ENCODE measurements at places on chromosomes 2 and 18.
A peak's percentile ranks its signal among the peaks of the same experiment; 100 is the strongest.

GRCh38 chr2:85148190-85148589 lies 15.0 kb downstream of the TCF7L1 start:
- DNase-seq = no peak

DNA sequence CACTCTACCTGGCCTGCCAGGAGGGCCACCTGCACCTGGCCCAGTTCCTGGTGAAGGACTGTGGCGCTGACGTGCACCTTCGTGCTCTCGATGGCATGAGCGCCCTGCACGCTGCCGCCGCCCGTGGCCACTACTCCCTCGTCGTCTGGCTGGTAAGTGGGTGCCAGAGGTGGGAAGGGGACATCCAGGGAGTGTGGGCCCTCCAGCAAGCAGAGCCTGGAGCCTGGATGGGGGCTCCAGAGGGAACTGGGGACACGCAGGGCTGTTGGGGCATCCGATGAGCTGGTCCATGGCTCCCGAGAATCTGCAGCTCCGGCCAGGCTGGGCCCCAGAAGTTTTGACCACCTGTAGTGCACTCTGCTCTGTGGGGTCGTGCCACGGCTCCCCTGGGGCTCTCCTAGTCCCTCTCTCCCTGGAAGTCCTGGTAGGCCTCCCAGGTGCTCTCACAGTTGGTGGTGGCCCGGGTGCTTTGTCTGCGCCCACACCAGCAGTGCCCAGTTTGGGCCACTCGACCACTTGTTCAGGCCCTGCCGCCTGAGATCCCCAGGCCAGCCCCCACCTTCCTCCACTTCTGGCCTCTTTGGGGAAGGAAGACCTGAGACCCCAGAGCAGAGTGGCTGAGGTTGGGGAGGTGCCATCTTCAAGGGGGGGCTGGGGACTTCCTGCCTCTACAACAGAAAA lies 4.7 kb downstream of the ESPNL start:
- no peak for DNase-seq

- no peak for DNase-seq
Observed at GRCh38 chr2:21759819-21760218, 636.1 kb downstream of the TDRD15 start.

DNA sequence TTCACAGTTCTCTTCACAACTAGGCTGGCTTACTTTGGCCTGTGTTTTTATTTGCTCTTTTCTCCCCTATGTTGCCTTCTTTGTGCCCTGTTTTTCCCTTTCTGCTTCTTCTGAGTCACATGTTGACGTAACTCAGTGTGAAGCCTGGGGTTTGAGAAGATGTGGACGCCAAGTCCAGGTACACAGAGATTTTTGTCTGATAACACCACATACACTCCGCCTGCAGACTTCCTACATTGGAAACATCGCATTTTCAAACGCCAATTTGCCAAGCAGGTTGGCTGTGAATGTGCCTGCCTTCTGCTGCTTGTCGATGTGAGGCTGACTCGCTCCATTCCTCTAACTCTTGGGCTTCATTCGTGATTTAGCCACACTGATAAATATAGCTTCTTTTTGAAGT lies 62.6 kb upstream of the FN1 start:
- DNase-seq = no peak

DNA sequence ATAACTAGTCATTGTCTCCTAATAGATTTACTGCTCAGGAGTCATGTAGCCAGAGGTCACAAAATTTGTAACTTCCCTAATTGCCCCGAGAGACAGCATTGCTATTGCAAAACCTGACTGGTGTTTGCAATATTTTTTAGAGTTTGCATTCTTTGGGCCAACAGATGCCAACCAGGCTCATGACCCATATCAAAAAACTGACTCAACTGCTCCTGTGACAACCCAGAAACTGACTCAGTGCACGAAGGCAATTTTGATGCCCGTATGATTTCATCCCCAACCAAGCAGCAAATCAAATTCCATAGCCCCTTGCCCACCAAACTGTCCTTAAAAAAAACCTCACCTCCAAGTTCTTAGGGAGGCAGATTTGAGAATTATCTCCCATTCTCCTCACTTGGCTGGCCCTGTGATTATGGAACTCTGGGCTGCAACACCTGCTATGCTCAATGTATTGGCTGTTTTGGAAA lies 951.3 kb downstream of the TSN start:
- DNase-seq = no peak

DNA sequence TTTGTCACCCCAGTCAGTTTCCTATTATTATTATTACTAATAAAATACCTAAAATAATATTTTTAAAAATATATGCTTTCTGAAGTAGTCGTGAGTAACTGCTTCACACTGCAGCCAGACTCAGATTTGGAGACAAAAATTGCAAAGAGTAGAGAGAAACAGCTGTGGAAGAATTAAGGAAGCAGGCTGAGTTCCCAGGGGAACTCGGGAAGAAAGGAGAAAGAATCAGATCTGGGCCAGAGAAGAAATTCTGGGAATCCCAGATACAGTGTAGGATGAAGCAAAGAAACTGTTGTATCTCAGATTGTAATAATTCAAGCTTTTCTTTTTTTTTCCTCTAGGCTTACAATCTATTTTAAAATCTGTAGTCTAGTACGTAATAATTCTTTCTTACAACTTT lies 182.3 kb downstream of the FTCDNL1 start:
- DNase-seq = no peak

DNA sequence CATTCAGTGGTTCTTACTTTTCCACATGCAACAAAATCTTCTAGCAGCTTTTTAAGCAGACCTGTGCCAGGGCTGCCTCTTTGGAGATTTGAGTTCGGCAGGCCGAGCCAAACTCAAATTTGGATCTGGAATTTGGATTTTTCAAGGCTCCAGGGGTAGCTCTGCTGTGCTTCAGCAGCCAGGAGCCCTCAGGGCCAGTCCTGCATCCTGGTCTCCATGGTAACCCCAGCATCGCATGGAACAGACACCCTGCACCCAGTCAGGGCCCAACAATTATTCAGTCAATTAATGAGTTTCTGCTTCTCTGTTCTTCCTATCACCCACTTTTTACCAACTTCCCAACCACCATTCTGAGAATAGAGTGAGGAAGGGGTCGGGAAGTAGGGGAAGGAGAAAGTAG lies 30.0 kb downstream of the EN1 start:
- DNase-seq = no peak

DNA sequence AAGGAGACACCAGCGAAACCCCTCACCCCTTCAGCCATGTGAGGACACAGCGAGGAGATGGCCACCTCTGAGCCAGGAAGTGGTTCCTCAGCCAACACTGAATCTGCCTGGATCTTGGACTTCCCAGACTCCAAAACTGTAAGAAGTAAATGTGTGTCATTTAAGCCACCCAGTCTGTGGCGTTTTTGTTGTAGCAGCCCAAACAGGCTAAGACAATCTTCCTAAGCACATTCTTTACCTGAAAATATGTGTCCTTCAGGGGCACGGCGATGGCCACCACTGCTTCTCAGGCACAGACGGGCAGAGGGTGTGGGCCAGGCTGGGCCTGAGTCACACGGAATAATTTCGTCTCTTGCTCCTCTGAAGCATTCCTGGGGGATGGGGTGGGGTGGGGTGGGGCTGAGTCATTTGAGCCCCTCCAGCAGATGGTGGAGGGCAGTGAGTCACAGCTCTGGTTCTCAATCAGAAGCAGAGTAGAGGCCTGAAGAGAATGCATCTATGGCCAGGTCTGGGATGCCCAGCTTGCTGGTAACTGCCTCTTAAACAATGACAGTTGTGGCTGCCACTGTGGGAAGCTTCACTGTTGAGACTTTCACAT lies 142.4 kb downstream of the CAPN13 start:
- DNase-seq = peak; percentile 11

DNA sequence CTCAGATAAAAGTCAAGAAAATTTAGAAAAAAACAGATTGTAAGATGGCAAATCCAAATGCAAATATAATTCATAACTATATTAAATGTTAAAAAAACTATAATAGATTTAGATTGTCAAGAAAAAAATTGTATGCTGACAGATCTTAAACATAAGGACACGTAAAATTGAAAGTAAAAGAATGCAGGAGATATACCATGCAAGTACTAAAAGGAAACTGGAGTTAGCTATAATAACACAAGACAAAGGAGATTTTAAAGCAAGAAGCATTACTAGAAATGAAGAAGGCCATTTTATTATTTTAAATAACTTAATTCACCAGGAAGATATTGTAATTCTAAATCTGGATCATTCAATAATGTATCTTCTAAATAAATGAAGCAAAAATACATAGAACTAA lies 48.3 kb downstream of the TTC21B start:
- no peak for DNase-seq

- no peak for DNase-seq
Observed at GRCh38 chr2:194745557-194746146, 911.4 kb upstream of the SLC39A10 start.

DNA sequence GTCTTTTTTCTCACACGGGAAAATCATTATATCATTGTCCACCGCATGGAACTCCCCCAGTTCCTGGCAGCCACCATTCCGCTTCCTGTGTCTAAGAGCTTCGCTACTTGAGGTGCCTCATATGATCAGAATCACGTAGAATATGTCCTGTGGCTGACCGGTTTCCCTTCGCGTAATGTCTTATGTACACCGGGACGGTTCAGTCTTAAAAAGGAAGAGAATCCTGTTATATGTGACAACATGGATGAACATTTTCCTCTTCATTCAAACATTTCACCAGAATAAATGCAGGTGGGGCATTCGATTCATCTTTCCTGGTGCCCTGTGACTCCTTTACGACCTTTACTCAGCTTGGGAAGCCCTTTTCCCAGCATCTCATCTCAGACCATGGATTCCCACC lies 131.7 kb upstream of the TWIST2 start:
- DNase-seq = no peak

GRCh38 chr2:45855374-45855773 lies 203.9 kb downstream of the PRKCE start:
- no peak for DNase-seq

DNA sequence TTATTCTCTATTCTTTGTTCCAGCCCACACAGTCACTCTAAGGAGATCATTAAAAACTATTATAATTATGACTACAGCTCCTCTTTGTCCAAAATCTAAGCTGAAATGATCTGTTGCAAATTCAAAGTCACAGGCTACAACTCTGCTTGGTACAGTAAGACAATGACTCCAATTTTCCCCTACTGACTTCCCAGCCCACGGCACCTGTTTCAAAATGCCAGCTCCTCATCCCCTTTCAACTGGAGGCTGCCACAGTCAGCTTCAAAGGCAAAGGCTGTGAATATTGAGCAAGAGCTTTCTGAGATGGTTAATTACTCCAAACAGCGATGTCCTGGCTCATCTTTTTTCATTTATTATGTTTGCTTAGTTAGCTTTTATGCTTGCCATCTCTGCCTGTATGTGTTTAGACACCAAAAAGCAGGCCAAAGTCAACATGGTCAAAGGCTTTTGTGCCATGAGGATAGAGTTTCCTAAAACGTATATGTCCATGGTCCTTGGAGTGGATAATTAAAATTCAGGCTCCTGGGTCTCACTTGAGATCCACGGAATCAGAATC lies 141.1 kb downstream of the DOCK10 start:
- no peak for DNase-seq

DNA sequence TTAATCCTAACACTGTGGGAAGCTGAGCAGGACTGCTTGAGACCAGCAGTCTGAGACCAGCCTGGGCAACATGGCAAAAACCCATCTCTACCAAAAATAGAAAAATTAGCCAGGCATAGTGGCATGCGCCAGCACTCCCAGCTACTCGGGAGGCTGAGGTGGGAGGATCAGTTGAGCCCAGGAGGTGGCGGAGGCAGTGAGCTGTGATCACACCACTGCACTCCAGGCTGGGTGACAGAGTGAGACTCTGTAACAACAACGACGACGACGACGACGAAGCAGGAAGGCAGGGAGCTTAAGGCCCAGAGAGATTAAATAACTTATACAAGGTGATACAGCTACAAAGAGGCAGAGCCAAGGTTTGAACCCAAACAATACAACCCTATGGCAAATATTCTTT lies 37.3 kb downstream of the CFAP36 start:
- DNase-seq = no peak

DNA sequence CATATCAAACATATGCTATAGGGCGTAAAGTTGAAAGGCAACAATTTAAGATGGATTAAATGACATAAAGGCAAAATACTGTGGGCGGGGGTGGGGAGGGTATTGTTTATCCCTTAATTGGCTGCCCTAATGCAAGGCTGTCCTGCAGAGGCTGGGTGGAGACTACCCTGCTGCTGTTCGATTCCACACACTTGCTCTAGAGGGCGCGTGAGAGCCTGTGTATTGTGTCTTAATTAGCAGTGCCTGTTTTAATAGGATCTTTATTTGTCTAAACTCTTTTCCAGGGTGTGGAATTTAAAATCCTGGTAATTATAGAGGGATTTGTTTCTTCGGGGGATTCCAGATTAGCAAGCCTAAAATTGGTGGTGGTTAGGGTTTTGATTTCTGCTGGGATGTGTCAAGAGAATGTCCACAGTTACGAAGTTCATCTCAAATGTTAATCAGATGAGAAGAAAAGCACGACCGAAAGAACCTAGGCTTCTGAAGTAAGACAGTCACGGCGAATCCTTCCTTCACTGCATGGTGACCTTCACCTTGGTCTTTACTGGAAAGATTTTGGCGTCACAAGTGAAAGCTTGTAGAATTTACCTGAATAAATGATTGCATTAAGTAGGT lies 103.5 kb upstream of the MAP3K20 start:
- DNase-seq = peak; percentile 8

DNA sequence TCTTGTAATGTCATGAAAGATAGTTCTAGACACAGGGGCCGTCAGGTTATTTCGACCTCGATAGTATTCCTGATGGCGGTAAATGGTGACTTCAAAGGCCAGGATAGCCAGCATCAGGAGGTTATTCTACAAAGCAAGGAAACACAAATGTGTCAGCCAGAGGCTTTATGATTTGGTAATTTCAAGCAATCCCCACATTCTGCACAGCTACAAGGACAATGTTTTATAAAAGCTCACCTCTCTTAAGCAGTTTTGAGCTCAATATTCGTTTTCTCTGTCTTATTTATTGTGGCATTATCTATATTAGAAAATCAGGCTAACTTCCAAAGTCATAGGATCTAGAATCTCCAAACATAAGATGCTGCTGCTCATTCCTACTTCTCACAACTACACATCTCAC lies 235.2 kb downstream of the NAPG start:
- no peak for DNase-seq

DNA sequence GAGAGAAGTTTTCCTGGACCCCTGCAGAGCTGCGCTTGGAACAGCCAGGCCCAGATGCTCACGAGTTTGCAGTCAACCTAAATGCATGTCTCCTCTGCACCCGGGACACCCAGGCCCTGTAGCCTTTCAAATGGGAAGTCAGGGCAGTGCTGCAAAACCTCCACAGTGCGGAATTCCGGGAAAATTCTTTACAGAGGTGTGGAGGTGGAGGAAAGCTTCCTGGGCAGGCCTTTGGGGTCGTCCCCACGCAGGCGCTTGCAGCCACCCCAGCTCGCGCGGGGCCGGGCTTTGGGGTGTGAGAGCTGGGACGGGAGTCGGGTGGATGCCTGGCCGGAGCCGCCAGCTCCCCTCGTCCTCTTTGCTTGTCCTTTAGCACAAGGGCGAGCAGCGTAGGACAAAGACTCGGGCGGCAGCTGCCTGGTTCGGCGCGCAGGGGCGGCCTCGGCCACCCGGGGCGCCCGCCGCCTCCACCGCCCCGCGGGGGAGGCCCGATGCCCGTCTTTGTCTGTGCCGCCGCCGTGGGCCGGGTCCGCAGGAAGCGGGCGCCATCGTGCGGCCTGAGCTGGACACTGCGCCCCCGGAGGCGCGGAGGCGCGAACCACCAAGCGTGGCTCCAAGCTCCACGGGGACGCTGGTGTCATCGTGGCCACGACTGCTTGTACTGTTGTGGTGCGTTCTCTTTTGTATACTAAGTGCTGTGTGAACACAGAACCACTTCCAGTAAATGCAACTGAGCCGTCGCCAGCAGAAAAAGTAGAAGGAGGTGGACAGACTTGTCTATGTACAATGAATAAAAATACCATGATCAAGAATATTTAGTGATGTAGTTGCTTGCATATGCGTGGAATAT lies 28.2 kb upstream of the BCL11A start:
- peak; percentile 49 for DNase-seq
